Activated naive CD4-positive, alpha-beta T cell treated with anti-CD3 and anti-CD28 coated beads for 36 hours (primary cell): ENCODE measurements at places on chromosomes 16 and 17.

DNA sequence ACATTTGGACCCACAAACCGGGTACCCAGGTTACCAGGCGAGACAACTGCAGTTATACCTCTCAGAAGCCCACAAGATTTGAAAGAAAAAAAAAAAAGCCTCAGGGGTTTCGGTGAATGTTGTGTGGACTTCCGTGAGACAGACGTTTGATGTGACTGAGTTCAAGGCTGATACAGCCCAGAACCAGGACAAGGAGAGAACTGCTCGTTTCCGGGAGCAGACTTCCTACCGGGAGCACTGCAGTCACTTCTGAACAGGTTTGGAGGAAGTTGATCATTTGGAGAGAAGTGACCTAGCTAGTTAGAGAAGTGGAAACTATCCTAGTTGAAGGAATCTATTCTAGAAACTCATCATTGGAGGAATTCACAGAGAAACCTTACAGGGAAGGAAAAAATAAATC, 847 bp downstream of the CKLF start:
- H3K27ac ChIP-seq, result peak overlapping the region; percentile 95
- no peak for DNase-seq

GRCh38 chr17:50080827-50081226, 14.3 kb upstream of the PDK2 start:
- H3K4me1 ChIP-seq, result no peaks in the 10 kb centered on the region
- no peak overlapping the region for H3K27ac ChIP-seq
- H3K27me3 ChIP-seq, result no peaks in the 10 kb centered on the region

- no peak for DNase-seq
- H3K4me3 ChIP-seq, result no peak overlapping the region
- peaks cover 40% of the 10 kb centered on the region for H3K36me3 ChIP-seq
- H3K27ac ChIP-seq, result no peak overlapping the region
These were observed 167.4 kb upstream of the CACNG3 start for GRCh38 chr16:24088767-24089166.

- no peak overlapping the region for H3K27ac ChIP-seq
- H3K36me3 ChIP-seq, result no peaks in the 10 kb centered on the region
- H3K27me3 ChIP-seq, result no peaks in the 10 kb centered on the region
- peaks cover 5% of the 10 kb centered on the region for H3K4me1 ChIP-seq
- DNase-seq, result no peak
These were observed 12.7 kb downstream of the TEX2 start for GRCh38 chr17:64250233-64250835.

GRCh38 chr16:81599034-81599744, 154.6 kb downstream of the CMIP start:
- DNase-seq, result no peak
- H3K4me3 ChIP-seq, result no peak overlapping the region
- no peaks in the 10 kb centered on the region for H3K27me3 ChIP-seq
- no peaks in the 10 kb centered on the region for H3K36me3 ChIP-seq
- H3K4me1 ChIP-seq, result peaks cover 4% of the 10 kb centered on the region
- no peak overlapping the region for H3K27ac ChIP-seq

- peak overlapping the region; percentile 75 for H3K27ac ChIP-seq
- no peak overlapping the region for H3K4me3 ChIP-seq
- DNase-seq, result peak; percentile 55
- peaks cover 48% of the 10 kb centered on the region for H3K4me1 ChIP-seq
- H3K36me3 ChIP-seq, result peaks cover 19% of the 10 kb centered on the region
- no peaks in the 10 kb centered on the region for H3K27me3 ChIP-seq
These were observed 25.7 kb downstream of the IRF8 start for GRCh38 chr16:85924675-85925074.

DNA sequence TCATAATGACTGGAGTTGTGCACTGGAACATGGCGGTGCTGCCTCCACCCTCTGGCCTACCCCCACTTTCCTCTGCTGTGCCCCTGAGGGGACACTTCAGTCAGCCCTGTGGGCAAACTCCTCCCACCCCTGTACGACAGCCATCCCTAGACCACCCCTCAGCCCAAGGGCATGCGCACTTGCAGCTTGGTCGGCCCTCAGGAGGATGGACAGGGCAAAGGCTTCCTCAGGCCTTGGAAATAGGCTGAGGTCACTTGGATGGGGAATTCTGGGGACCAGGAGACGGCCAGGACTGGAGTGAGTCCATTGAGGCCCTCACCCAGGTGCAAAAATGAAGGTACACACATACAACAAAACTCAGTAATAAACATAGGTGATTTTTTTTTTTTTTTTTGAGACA, 41.0 kb downstream of the FZD2 start:
- DNase-seq, result no peak
- no peak overlapping the region for H3K27ac ChIP-seq
- peaks cover 4% of the 10 kb centered on the region for H3K27me3 ChIP-seq
- H3K4me3 ChIP-seq, result no peak overlapping the region

GRCh38 chr16:46914556-46915201, 30.5 kb downstream of the GPT2 start:
- H3K27ac ChIP-seq, result no peak overlapping the region
- H3K4me1 ChIP-seq, result peaks cover 7% of the 10 kb centered on the region
- H3K27me3 ChIP-seq, result no peaks in the 10 kb centered on the region
- peaks cover 17% of the 10 kb centered on the region for H3K36me3 ChIP-seq
- H3K4me3 ChIP-seq, result no peak overlapping the region

DNA sequence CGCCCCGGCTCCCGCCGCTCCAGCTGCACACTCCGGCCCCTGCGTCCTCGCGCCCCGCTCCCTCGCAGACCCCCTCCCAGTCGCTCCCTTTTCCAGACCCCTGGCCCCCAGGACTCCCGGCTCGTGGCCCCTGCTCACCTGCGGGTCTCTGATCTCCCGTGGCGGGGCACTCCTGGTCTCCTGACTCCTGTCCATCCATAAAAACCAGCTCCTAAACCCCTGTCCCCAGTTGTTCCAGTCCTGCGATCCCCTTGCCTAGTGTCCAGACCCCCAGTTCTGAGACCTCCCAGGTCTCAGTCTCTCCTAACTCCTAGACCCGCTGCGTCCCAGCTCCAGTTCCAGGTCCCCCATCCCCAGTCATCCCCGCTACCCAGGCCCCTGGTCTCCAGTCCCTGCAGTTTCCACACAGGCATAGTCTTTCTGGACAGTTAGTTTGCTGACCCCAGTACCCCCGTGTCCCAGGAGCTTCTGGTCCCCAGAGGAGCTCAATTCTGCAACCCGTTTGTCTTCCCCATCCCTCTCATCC, 379 bp downstream of the SNX29 start:
- peaks cover 4% of the 10 kb centered on the region for H3K36me3 ChIP-seq
- H3K27ac ChIP-seq, result no peak overlapping the region
- H3K4me3 ChIP-seq, result peak overlapping the region; percentile 96
- peaks cover 34% of the 10 kb centered on the region for H3K4me1 ChIP-seq
- DNase-seq, result no peak

- peaks cover 6% of the 10 kb centered on the region for H3K36me3 ChIP-seq
- H3K4me3 ChIP-seq, result no peak overlapping the region
These were observed 34.5 kb downstream of the FAM222B start for GRCh38 chr17:28807925-28808634.

DNA sequence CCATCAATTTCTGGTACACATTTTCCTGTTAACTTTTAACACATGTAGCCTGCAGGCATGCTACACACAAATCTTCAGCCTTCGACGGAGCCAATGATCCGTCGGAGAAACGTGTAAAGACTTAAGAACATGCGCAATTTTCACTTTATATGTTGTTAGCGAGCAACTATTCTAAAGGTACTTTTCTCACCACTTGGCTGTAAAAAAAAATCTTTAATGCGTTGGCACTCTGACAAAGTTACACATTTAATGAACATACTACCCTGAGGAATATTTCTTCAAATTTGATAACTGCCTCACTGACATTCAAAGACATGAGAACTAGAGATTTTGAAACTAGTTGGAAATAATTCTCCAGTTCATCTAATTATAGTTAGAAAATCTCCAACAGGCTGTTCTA, 507.5 kb upstream of the SALL1 start:
- H3K4me1 ChIP-seq, result no peaks in the 10 kb centered on the region
- no peak overlapping the region for H3K27ac ChIP-seq
- no peaks in the 10 kb centered on the region for H3K36me3 ChIP-seq
- no peaks in the 10 kb centered on the region for H3K27me3 ChIP-seq
